Renal pelvis (tissue), 12 donors: ENCODE measurements at places on chromosomes 11 and 22. TPM values are rescaled to one million over a fixed set of nuclear protein-coding genes. Genes with fewer than 3 reads are reported as not detected.

TAF10 gene
- 96.0 TPM for polyA plus RNA-seq

- DNase-seq, result no peak
These were observed 77.1 kb upstream of the DRD2 start for GRCh38 chr11:113552271-113552670.

GRCh38 chr11:117681438-117681837 is 115.6 kb downstream of the DSCAML1 start:
- no peak for DNase-seq

GRCh38 chr11:65290448-65291165 is 24.1 kb upstream of the CDC42EP2 start:
- DNase-seq, result peak; percentile 50

DNA sequence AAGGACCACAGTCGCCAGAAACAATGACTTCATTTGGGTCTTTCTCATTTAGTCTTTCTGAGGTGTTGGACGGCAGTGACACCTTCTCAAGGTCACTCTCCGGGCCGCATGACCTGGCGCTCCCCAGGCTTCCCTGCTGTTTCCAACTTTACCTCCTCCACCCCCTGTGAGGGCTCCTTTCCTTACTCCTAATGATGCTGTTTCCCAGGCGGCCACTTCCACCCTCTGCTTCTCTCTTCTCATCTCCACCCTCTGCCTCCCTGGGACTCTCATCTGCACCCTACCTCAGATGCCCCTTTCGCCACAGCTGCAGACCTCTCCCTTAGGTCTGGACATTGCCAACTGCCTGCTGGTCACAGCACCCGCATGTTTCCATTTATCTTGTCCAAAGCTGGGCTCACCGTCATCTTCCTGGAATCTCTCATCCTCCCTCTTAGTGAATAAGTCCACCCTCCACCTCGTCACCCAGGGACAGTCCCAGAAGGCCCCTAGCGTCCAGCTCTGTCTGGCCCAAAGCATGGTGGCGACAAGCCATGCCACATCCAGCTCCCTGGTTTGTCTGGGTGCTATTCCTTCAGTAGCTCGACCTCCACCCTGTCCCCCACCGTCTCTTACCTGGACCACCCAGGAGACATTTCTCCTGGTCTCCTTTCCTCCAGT is 113.8 kb downstream of the BUD13 start:
- no peak for DNase-seq
